ENCODE measurements at places on chromosomes 7 and 10.

DNA sequence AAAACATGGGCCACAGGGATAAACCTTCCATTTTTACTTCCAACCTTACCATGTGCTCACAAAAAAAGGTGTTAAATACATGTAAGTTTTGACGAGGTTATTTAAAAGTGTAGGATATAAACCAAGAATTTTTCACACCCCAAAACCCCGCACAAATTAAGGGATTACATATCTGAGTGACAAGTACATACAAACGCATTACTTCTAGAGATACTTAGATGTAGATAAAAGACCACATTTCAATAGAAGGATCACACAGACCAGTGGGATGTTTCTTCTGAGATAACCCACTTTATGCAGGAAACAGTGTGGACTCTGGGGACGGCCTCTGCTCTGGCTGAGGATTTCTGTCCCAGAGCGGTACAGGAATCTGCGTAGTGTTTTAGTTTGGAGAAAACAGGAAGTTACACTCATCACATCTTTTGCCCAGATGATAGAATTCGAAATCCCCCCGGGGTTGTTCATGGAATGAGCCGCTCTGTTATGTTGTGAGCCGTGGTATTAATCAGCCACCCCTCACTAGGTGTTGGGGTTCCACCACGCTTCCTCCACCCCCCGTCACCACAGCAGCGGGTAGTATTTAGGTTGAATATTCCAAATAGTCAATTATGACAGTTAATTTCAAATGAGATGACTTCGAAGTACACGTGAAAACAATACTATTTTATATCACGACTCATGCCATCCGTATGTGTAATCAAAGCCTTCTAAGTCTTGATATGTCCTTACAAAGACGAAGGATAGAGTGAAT is 1.3 kb upstream of the CUL1 start:
- no peak for DNase-seq

DNA sequence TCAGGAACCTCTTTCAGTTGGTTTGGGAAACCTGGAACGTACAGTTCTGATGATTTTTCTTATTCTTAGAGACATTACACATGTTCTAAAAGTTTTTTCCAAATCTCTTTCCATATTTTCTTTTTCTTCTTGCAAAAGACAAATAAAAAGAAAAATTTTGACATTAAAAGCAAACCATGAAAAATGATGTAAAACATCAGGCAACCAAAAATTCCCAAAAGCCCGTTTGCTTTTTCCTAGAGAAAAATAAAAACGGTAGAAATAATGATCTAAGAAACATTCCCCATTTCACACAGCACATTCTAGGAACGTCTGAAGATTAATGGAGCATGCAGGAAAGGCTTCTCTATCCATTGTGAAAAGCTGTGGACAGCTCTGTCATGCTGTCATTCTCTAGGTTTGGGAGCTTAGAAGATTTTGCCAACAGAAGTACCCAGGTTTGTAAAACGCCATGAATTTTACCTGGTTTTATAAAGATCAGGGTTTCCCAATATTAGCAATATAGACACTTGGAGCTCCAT is 11.2 kb upstream of the PRTFDC1 start:
- no peak for DNase-seq

DNA sequence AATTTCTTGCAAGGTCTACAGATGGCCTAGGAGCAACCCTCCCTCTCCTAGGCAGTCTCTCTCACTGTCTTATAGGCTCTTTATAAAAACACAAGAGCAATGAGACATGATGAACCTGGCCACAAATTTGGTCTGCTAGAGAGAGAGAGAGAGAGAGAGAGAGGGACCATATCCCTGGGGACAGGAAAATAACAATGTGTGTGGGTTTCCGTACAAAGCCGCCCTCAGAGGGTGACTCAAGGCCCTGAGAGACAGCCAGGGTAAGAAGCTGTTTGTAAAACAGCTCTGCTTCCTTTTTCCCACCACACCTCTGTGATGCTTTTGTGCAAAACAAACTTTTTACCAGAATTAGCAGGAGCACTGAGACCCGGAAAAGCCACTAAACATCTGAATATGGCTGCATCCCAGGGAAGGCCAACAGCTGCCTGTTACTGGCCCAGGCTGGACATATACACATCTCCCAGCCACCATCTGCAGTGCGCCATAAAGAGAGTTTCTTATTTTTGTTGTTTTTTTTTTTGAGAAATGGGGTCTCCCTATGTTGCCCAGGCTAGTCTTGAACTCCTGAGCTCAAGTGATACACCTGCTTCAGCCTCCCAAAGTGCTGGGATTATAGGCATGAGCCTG is 18.4 kb downstream of the GIMAP5 start:
- no peak for DNase-seq

DNA sequence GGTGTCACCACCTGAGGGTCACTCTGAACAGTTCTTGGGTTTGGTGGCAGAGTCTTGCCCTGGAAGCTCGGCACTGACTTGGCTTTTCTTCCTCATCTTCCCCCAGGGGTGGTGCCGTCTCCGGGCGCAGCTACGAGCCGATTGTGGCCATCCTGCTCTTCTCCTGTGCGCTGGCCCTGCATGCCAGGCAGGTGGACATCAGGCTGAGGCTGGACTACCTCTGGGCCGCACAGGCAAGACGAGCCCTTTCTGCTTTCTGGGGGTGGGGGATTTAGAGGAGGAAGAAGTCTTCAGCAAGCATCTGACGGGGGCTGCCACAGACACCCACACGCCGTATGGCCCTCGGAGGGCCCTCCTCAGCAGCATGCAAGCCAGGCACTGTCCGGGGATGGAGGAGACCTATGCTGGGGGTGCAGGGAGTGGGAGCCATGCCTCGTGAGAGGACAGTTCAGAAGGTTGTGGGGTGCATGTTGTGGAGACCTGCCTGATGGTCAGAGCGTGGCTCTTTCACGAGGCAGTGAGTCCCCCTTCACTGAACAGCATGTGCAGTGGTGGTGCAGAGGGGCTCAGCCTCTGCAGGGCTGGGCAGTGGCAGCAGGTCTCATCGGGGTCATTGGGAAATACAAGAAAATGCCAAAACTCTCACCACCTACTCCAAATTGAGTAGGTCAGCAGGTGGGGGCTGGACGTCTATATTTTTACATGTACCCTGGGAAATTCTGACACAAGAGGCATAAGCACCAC is 112.4 kb downstream of the ADCY1 start:
- DNase-seq: no peak

GRCh38 chr10:22740180-22740579 is 25.8 kb upstream of the PIP4K2A start:
- DNase-seq: no peak

DNA sequence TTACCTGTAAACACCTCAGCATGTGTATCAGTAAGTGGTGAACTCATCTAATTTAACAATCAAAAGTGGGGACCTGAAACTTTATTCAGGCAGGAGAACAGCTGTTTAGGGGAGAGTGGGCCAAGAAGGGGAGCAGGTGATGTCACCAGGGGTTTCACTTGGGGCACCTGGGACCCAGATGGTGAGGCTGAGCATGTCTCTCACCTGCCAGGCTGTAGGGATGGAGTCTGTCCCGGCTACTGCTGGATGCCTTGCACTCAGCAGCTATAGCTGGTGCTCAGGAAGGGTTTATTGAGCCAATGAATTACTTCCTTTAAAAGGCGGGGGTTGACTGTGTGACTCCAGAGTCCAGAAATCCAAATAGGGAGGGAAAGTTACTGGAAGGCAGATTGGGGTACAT is 23.0 kb downstream of the CDH23 start:
- DNase-seq: no peak

- DNase-seq: no peak
These were observed 43.1 kb upstream of the GPAM start for GRCh38 chr10:112226439-112227248.

- no peak for DNase-seq
These were observed 199.7 kb upstream of the PITRM1 start for GRCh38 chr10:3372281-3372680.

GRCh38 chr10:114294549-114294948 is 55.5 kb downstream of the VWA2 start:
- no peak for DNase-seq

DNA sequence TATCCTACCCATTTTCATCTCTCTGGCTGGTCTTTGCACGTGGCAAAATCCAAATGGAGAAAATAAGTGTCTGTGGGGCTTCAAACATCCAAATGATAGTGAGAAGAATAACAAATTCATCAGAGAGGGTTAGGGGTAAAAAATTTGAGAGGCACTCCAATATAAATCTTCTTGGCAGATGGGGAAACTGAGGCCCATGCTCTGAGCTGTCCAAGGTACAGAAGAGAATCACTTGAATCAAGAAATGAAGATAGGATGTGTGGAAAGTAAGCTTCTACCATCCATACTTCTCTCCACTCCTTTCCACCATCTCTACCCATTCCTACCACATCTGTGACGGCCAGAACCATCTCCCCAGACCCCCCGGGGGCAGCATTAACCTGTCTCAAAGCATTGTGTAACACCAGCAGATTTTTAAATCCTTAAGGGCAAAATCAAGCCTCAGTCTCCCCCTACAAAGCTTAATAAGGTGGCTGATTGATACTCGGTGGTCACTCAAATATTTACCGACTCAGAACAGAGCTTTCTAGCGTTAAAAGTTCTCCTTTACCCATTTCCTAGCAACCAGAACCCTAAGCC is 818 bp downstream of the GOT1 start:
- DNase-seq: no peak

DNA sequence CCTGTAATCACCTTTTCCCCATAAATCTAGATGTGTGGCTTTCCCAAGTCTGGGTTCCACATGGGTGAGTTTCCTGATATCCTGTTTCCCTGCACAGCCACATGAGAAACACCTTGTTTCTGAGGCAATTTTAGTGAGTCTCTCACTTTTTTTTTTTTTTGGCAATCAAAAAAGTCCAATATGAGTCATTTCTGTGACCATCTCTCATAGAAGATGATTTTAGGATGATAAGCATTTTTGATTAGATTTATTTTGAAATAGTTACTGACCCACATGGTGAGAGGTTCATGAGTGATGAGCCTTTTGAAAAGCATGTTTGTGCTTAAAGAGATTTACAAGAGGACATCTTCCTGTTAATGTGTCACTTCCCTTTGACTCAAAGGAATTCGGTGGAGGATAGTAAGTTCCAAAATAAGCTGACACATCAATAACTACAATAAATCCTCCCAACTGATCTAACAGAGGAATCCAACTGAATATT is 464.0 kb downstream of the INHBA start:
- no peak for DNase-seq

DNA sequence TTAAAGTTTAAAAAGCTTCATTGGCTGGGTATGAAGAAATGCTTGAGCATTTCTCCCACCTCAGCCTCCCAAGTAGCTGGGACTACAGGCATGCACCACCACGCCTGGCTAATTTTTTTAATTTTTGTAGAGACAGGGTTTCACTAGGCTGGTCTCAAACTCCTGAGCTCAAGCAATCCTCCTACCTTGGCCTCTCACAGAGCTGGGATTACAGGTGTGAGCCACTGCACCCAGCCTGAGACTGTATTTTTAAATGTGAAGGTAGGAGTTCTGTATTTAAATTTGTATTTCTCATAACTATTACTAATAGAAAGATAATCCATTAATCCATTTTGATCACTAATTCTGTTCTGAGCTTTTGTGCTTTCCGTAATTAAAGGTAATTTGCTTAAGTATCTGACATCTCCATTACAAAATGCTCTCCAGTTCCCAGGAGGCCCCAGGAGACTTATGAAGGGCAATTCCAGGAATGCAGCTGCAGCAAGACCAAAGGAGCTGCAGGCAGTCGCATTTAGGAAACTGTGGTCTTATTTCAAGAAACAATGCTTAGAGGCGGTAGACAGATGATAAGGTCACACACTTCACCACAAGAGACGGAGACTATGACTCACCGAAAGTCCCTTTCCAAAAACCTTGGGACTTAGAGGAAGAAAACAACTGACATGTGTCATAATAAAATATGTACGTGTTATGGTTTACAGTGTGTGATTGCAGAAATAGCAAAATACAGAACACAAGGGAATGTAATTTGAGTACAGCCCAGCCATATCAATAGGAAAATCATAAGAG is 23.3 kb downstream of the YAE1 start:
- no peak for DNase-seq

GRCh38 chr10:77744245-77744644 is 106.6 kb upstream of the KCNMA1 start:
- DNase-seq: no peak

GRCh38 chr10:688312-689120 is 952 bp downstream of the DIP2C start:
- no peak for DNase-seq

DNA sequence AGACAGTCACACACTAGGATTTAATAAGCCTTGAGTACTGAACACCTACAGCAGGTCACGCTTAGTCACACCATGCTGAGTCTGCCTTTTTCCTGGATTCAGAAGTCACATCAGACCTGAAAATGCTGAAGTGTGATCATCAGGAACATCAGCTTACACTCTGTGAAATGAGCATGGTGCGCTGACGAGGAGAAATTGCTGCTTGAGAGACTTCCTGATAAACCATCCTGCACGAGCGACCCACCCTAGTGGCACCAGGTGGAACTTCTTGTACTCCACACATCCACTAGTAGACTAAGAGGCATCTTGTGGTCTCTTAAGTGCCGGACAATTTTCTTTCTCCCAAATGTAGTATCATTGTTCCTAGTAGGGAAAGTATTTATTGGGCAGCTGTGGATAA is 51.8 kb upstream of the MRLN start:
- DNase-seq: no peak

- DNase-seq: peak; percentile 14
These were observed 121.2 kb downstream of the FAM107B start for GRCh38 chr10:14653271-14654161.

DNA sequence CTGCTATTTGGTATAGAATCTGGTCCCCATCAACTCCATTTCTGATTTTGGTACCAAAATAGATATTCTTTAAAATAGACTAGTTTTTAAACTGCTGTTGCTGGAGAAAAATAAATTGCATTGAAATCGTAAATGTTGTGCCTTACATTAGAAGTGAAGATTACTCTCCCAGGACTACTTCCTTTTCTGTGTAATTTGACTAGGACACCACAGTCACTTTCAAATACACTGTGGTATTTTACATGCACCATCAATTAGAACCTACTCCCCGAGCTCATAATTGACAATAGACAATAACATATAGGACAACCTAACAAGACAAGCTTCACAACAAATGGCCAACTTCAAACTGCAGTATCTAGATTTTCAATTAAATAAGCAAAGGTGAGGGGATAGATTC is 211.5 kb downstream of the DGKB start:
- DNase-seq: no peak

GRCh38 chr7:8719102-8719501 is 285.7 kb downstream of the NXPH1 start:
- no peak for DNase-seq

- DNase-seq: no peak
These were observed 444.2 kb upstream of the SEMA3D start for GRCh38 chr7:85630904-85631600.

DNA sequence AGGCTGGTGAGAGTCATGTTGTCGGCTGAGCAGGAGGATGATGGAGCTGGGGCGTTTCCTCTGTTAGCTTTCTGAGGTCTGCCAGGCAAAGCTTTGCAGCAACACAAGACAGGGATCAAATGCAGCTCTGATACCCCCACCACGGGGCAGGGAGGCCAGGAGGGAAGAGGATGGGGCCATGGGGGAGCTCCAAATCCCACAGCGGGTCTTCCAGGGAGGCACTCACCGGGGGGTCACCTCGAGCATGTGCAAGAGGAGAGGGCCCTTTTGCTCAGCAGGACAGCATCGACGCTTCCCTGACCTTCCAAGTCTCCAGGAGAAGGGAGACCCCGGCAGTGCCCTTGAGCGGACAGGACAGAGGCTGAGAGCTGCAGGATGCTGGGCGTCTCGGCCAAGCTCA is 127.5 kb downstream of the WDR37 start:
- DNase-seq: no peak
